ENCODE measurements at places on chromosomes 1 and 21.

DNA sequence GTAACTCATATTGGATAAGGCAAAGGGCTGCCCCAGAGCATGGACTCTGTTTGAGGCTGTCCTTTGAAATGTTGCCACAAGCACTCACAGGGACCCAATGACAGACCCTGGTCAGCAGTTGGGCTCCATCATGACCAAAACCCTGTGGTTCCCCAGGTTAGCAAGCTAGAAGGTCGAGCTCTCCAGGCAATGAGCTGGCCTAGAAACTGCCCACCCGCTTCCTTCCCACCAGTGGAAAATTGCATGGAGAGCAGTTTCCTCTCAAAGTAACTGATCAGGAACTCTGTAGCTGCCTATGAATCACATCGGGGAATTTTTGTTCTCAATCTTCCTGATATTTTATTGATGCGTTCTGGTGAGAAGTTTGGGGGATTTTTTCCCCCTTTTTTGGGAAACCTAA lies 52.8 kb downstream of the FHAD1 start:
- no peak for DNase-seq

DNA sequence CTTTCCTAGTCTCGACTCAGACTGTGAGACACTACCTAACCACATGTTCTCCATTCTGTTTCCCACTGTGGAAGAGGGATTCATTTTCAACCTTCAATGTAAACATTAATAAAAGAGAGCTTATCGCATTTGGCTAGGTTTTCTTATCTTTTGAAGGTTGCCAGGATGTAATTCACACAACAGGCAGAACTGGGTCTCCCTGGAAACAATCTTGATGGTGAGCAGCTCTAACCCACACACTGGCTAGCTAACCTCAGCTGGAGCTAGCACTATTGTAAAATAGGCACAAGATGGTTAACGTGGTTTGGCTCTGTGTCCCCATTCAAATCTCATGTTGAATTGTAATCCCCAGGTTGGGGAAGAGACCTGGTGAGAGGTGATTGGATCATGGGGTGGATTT lies 75.1 kb downstream of the ZSCAN20 start:
- DNase-seq, result no peak

DNA sequence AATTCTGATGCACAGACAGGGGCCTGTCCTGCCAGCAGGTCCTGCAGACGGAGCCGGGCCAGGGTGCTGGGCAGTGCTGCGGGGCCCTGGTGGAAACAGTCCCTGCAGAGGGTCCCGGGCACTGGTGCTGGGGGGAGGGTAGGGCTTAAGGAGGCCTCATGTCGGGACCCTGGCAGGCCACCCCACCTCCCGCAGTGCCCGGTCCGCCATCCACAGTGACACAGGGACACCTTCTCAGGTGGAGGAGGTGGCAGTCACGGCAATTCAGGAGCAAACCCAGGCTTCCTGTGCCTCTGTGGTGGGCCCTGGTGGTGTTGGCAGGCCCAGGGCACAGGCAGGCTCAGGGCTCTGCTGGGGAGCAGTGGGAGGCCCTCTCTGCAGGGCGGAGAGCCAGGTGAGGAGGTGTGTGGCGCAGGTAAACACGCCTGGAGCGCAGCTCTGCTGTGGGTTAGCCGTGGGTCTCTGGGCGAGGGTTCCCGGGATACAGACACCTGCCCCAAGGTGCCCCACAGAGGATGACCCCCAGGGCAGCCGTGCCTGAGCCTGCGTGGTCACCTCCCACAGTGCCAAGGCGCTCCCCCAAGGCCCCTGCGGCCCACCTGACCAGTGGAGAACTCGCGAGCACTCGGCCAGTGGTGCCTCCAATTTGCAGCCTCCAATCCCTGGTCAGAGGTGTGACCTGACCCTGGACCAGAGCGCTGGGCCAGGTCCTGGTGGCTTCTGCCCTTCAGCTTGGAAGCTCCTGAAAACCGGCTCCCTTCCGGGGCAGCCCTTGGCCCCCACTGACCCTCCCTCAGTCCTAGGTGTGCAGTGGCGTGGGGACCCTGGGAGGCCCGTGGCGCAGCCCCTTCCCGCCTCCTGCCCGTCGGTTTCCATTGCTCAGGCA lies 19.2 kb downstream of the COL18A1 start:
- no peak for DNase-seq

- DNase-seq, result no peak
Observed at GRCh38 chr1:193856261-193856660, 669.8 kb upstream of the B3GALT2 start.

GRCh38 chr1:14165371-14165801 lies 433.1 kb upstream of the KAZN start:
- no peak for DNase-seq

DNA sequence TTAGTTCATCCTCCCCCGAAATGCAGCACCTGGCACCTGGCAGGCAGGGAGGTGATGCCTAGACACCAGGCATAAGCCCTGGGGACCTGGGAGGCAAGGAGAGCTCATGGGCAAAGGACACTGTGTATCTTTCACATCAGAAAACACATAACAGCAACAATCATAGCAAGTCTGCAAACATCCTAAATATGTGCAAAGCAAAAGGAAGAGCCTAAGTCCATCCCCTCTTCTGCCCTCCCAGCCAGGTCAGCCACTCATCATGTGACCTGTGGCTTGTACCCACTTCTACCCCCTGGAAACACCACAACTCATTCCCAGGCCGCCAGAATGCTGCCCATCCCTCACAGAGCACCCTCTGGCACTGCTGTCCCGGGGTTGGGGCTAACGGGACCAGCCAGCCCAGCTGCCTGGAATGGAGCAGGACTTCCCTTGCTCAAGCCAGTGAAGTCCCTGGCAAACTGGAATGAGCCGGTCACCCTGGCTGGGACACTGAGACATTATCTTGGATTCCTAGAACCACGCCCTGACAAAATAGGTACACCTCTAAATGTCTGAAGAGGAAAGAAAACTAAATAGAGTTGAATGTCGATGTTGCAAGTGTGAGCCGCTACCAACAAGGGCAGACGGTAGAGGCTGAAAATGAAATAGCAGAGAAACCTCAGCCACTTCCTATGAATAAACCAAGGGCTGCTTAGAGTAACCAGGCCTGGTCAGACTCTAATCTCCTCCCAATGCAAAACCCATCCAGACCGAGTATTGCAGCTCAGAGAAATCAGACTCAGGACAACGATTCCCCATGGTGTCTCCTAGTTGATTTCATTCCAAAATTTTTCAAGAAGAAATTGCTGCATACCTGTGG lies 29.4 kb downstream of the TMPRSS2 start:
- no peak for DNase-seq

- no peak for DNase-seq
Observed at GRCh38 chr21:45724345-45724961, 80.9 kb downstream of the PCBP3 start.

- no peak for DNase-seq
Observed at GRCh38 chr1:212034516-212035122, 738 bp downstream of the INTS7 start.

DNA sequence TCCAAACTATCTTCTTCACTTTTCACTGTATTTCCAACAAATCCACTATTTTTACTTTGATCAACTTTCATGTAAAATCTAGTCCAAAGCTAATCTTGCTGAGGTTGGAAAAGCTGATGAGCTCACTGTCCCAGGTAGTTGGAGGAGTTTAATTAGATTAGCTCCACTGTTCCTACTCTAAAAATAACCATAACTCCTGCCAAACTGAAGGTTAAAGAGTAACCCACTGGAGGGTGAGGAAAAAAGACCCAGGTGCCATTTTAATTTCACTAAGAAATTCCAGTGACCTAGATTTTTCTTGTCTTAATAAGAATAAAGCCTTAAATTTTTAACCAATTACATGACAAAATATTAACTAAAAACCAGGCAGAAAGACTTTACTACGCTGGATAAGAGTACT lies 15.3 kb downstream of the DCAF8 start:
- no peak for DNase-seq

DNA sequence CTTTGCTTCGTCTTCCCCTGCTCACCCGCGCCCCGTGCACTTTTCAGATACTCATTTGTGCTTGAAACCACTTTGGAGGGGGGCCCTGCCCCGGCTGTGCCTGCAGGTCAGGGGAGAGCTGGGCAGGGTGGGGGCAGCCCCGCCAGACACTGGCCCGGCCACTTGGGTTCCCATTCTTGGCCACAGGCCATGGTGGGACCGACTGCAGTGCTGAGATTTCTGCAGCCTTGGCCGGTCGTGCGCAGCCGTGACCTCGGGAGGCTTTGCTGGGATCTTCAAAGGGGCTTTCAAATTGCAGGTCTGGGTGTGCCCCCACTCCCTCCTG lies 54.5 kb upstream of the TTC34 start:
- no peak for DNase-seq

GRCh38 chr1:43954036-43954435 lies 7.3 kb downstream of the IPO13 start:
- no peak for DNase-seq

DNA sequence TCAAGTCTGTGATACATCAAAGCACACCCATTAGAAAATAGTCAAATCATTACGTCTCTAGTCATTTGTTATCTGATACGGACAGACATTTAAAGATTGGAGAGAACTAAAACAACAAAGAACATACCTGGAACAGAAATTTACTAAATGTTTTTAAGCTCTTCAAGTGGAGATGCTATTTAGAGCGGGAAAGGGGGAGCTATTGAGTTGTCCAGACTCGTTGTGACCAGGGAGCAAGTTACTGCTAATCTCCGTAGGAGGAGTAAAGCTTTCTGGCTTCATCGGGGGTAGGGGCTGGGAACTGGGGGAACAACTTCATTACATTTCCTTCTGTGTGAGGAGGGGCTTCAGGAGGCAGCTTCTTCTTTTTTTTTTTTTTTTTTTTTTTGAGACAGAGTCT lies 129.7 kb downstream of the RNF220 start:
- no peak for DNase-seq

DNA sequence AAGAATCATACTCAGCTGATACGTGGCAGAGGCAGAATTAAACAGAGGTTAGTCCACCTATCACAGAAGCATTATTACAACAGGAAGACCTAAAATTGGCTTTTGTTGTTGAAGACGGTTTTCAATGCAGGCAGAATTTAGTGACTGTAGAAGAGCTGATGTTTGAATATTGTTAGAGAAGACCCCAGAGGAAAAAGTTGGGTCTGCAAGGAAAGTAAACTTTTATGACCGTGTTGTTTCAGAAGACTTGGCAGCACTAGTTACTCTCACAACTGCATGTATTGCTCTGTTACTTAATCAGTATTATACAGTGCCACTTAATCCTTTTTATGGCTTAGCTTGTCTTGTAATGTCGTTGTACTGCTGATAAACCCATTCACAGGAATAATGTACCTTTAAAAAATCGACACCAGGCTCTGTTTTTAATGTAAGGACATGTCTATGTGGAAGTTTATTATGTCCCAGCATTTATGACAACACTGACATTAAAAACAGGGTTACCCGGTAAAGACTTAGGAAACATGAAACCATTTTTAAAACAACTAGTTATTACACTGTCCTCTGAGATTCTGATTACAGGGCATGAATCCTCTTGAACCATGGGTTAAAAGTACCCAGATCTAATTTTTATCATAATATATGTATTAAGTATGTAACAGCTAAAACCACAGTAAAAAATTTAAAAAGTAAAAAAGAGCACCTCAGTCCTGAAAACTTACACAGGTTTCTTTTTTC lies 235.4 kb downstream of the TTLL7 start:
- DNase-seq, result no peak

DNA sequence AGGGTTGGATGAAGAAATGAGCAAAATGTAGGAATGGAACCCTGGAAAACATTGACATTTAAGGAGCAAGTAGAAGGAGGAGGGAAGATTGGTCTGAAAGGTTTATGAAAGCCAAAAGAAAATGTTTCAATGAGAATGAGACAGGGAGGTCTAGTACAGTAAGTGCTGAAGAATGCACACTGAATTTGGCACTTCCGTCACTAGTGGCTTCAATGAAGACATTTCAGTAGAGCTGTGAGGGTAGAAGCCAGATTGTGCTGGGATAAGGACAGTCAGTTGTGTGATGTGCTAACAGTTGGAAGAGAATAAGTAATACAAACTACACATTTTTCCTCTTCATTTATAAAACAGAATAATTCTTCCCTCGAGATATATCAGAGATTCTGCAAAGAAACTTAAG lies 17.1 kb downstream of the THEM4 start:
- no peak for DNase-seq

GRCh38 chr1:192703283-192704206 lies 67.6 kb downstream of the RGS13 start:
- DNase-seq, result no peak

GRCh38 chr1:26890467-26890796 lies 349 bp upstream of the GPN2 start:
- no peak for DNase-seq

DNA sequence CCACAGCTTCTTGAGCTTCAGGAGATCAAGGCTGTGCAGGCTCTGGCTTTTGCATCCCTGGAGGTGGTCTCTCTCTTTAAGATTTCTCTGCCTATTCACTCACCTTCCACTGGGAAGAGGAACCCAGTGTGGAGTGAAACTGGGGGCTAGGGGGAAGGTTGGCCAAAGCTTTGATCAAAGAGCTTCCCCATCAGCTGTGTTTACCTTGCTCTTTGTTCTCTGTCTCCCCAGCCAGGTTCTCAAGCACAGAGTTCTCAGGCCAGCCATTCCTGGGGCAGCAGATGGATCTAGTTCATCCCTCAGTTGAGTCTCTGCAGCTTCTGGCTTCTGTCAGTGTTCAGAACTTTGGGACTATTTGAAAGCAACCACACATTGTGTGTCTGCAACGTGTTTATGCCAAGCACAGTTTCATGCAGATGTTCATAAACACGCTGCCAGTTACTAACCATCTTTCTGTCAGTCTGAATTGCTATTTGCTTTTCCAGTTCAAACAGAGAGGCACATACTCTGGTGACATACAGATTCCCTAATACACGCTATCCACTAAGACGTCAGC lies 17.2 kb upstream of the MRPS14 start:
- no peak for DNase-seq

DNA sequence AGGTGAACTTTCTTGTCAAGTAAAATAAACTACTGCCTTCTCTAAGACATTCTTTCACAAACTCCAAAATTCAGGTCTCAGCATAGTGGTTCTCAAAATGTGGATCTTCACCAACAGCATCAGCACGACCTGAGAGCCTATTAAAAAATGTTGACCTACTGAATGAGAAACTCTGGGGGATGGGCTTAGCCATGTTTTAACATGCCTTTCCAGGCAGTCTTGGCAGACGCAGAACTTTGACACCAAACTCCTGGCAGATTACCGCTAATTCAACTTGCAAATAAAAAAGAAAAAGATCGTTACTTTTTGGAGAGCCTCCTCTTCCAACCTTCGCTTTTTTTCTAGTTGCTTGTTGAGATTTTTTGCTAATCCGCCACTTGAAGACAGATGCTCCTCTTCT lies 35.1 kb downstream of the ARHGAP29 start:
- DNase-seq, result no peak

DNA sequence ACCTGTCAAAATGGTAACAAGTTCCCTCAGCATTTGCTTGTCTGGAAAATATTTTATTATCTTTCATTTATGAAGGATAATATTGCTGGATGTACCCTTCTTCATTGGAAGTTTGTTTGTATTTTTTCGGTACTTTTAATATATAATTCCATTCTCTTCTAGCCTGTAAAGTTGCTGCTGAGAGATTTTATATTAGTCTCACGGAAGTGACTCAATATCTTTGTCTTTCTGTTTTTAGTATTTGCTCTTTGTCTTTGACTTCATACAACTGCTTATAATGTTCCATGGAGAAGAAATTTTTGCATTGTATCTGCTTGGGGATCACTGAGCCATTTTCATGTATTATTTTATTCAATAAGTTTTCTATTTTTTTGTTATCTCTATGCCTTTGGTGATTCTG lies 1777.5 kb downstream of the BRINP3 start:
- DNase-seq, result no peak

Data from activated naive CD8-positive, alpha-beta T cell treated with anti-CD3 and anti-CD28 coated beads for 36 hours (primary cell).